Stimulated activated CD4-positive, alpha-beta T cell treated with anti-CD3 and anti-CD28 coated beads, Interleukin-1b, Interleukin-23, amount 100 ng/mL, for 1 hour (primary cell): ENCODE measurements at places on chromosomes 3 and 15.

- DNase-seq = no peak
Measured at GRCh38 chr3:114933407-114933806, 213.7 kb downstream of the ZBTB20 start.

- no peak for DNase-seq
Measured at GRCh38 chr3:149739396-149739795, 12.9 kb downstream of the COMMD2 start.

DNA sequence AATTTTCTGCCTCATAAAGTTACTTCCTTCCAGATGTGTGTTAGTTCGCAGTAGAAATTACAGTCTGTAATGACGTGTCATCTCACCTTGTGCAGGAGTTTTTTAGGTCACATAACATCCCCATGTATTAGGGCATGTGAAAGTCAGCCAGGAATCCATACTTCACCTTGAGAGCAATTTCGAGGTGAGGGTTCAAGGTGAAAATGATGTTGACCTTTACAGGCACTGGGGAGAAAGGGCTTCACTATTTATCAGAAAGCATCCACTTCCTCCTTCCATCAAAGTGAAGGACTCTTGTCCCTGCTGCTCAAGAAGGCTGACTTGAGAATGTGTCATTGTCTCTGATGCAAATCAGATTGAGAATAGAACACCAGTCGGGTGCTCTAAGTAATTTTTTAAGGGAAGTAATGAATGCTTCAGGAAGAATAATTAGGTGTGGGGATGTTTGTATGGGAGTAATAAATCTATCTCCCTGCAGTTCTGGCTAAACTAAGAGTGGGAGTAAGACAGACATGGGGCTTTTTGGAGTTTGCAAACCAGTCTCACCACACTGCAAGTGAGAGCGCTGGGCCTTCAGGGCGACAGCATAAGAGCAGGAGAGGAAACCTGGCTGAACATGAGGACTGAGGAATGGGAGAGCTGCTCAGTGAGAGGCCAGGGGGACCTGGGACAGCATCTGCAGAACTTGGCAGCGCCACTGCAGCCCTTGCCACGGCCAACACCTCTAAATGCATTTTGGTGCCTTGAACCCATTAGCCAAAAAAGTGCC is 85.9 kb upstream of the IL12A start:
- DNase-seq = no peak

DNA sequence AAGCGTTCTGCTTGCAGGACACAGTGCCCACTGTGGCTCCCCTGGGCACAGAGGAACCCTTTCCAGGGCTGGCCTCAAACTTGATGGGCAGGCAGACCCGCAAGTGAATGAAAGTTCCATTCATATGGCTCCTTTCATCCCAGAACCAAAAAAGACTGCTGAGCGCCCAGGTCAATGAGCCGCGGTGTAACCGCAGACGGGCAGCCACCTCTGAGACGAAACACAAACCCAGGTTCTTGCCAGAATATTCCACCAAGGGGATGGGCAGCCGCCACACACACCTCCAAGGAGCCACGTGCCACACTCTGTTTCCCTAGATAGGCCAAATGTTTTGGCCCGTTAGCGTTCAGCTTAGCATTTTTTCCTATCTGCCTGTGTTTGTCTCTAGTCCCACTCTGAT is 82.8 kb upstream of the IGF1R start:
- DNase-seq = no peak

DNA sequence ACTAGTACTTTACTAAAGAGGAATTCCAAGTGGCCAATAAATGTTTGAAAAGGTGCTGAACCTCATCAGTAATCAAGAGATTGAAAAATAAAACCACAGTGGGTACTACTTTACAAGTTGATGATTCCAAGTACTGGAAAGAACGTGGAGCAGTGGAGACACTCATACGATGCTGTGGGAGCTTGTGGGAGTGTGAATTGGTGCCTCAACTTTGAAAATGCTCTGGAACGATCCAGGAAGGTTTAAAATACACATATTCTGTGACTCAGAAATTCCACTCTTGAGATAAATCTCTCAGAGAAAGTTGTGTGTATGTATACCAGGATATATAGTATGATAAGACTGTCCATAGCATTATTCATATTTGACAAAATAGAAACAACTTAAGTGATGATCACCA is 9.3 kb downstream of the LRCH3 start:
- no peak for DNase-seq

DNA sequence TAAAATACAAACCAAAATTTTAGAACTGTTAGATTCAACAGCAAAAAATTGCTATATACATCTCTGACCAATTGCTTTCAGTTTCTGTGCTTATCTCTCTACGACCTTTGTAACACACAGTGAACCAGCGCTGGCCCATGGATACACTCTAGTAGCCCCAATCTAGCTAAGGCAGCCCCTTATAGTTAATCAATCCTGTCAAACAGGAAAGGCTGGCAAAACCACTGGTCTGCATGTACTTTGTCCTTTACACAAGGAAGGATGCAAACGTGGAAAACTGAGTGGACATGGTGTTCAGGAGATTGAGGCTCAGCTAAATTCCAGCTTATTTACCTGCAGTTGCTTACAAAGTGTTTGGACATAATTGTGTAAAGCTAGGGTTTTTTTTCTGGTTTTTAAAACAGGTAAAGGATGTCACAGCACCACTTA is 25.9 kb downstream of the ADGRG7 start:
- no peak for DNase-seq

- DNase-seq = no peak
Measured at GRCh38 chr15:30023798-30024295, 58.9 kb upstream of the GOLGA8J start.

DNA sequence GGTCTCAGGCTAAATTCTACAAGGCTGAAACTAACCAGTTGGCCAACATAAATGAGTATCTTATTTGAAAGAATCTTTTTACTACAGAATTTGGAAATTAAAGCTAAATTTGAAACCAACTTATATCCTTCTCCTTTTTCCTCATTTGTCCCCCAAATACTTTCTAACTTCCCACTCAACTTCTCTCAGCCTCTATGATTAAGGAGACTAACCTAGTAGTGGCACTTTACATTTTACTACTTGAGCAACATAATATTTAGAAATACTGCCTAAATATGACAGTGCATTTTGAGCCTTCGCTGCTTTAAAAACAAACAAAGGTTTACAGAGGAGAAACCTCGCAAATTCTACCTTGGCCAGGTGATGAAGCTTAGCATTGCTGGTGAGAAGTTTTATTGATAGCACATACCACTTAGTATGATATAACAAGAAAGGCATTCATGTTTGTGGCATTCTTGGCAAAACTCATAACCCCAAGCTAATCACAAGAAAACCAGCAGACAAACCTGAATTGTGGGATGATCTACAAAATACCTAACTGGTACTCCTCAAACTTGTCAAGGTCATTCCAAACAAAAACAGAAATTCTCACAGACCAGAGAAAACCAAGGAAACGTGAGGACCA is 432.1 kb upstream of the CFAP20DC start:
- no peak for DNase-seq

DNA sequence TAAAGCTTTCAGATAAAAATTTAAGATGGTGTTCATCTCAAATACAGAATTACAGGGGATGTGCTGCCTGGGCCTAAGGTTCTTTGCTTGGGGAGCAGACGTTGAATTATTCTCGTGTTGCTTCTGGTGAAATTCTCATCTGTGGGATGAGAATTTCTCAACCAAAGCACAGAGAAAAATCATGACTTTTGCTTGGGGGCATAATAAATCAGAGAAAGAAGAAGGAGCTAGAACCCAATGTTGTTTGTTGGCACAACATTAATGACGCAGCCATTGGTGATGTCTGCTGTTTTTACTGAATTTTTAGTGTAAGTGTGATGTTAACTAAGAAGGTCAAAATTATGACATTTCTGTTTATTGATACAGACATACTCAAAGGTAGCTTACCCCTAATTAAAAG is 35.7 kb downstream of the P3H2 start:
- DNase-seq = no peak

DNA sequence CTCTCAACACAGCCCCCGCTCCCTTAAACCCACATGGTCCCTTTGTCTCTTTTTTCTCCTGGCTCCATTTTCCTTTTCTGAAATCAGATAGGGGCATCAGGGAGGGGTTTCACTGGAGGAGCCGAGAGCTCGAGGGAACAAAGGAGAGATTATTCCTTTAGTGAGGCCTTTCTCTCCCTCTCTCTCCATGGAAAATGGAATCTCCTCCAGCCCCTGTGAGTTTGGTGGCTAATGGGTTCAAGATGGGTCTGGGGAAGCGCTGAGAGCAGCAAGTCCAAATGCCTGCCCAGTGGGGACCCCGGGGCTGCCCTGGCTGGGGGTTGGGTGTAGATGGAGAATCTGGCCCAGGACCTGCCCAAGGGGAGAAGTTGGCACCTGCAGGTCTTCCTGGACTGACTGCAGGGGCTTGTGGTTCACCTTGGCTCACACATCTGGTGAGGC is 56.8 kb downstream of the ITGA11 start:
- DNase-seq = no peak

DNA sequence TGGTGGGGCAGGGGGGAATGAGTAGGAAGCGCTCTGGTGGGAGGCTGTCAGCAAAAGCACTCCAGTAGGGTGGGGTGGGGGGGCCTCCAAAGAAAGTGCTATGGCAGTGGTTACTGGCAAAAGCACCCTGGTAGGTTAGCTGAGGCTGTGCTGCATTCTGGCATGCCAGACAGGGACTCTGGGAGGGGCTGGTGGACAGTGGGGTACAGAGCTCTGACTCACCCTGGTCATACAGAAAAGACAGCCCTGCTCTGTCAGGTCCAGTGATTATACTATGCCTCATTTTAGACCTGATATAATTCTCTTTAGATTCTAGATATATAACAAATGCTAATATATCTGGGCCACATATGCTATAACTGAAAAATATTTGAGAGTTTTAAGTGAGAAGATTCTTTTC is 82.8 kb upstream of the CPNE4 start:
- DNase-seq = no peak

- no peak for DNase-seq
Measured at GRCh38 chr3:114323546-114324254, 29.9 kb downstream of the TIGIT start.

DNA sequence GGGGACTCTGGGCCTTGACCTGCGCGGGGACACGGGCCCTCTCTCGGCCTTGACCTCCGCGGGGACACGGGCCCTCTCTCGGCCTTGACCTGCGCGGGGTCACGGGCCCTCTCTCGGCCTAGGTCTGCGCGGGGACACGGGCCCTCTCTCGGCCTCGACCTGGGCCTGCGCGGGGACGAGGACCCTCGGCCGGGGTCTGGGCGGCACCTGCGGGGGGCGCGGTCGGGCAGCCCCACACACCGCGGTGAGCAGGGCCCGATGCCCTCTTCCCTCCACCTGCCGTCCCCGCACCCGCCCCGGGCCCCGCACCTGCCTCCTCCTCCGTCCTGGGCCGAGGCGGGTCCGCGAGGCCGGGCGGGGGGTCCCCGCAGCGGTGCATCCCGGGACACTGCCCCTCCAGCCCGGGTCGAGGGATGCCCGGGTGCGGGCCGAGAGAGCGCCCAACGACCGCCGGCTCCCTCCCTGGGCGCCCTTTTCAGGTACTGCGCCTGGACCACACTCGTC is 15.6 kb upstream of the CERS3 start:
- DNase-seq = no peak

DNA sequence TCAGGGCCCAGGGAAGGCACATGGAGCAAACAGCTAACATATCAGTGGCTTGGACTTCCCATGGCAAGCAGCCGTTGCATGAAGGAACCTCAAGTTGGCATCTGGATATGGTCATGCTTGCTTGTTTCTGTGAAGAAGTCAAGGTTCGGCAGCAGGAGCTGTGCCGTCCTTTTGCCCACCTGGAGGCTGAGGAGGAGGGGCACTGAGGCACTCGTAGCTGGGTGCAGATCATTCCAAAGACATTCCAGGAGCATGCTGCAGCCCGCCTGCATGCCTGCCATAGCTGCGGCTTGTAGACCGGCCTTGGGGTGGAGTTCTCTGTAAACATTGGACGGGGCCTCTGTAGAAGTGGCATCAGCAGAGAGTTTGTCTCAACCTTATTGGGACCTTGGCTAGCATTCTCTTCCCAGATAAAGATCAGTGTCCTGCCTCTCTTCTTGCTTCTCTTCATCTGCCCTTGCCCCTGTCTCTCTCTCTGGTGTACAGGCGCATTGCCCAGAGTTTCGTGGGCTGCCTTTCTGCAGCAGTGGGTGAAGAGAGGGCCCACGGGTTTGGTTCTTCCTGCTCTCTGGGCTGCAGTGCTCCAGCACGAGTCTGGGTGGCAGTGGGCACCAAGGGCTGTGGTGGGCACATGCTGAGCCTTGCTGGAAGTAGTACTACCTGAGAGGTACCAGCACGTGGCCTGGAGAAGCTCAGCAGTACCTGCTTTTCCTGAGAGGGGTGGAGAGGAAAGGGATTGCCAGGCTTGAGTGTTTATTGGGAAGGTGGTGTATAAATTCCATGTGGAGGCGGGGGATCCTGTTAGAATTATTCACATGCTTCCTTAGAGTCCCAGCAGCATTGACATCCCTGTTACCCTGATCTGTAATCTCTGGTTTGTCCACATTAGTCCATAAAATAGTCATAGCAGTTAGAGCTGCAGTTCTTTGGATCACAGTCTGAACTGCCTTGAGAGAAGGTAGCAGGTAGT is 49.4 kb downstream of the CHCHD6 start:
- no peak for DNase-seq

GRCh38 chr3:162354356-162354755 is 857.7 kb downstream of the OTOL1 start:
- DNase-seq = no peak

GRCh38 chr3:163508206-163508605 is 1570.1 kb downstream of the SI start:
- no peak for DNase-seq

- no peak for DNase-seq
Measured at GRCh38 chr15:59354417-59355031, 18.1 kb downstream of the MYO1E start.

DNA sequence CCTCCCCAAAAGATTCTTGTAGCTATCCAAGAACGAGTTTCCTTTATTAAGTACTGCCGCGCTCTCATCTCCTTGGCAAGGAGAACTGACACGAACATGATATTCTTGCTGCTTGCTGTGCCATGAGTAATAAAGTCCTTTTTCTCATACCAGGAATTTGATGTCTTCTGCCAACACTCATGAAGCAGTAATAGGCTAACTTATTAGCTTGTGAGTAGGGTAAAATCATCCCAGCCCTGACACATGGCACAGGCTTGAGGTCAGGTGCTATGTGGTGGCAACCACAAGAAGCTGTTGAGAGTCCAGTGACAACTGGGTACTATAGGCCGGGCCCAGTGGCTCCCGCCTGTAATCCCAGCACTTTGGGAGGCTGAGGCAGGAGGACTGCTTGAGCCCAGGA is 22.7 kb upstream of the UBXN7 start:
- DNase-seq = no peak

DNA sequence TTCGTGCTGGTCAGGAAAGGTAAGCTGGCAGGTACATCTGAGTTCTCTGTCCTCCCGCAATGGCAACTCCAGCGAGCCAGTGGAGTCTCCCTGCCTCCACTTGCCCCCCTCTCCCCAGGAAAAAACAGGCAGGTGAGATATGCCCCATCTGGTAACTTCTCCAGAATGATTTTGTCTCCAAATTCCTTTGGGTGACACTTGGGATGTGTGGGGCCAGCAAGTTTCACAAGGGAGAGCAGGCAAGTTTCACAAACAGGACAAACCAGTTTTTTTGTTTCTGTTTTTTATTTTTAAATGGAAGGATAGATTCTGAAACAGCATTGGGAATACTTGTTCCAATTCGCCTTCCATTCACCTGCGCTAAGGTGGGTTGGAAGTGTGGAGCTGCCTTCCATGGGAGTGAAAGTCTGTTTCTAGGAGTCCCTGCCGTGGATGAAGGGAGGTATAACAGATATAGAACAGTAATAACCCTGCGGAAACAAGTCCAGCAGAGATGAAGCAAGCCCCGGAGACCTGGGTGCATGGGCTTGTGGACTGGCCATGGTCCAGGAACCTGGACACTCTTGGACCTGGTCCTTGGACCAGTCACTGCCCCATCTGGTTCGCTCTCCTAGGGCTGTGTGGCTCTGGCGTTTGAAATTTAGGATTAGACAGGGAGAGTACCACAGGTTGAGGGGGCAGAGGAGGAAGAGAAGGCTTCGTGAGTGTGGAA is 22.9 kb upstream of the KIF23 start:
- no peak for DNase-seq
